Dermis microvascular lymphatic vessel endothelial cell (primary cell): ENCODE measurements at places on chromosomes 2 and 18. TPM values are rescaled to one million over a fixed set of nuclear protein-coding genes. Genes with fewer than 3 reads are reported as not detected.
A peak's percentile ranks its signal among the peaks of the same experiment; 100 is the strongest.

The TCF7L1 gene
- total RNA-seq, result 4.2 and 6.2 TPM in 2 replicates

The RAMP1 gene
- total RNA-seq, result not detected in 2 replicates

The TUBA3E gene
- not detected in 2 replicates for total RNA-seq

The REEP1 gene
- total RNA-seq, result 6.7 and 15.0 TPM in 2 replicates

The IL18RAP gene
- total RNA-seq, result not detected in 2 replicates

The SPEG gene
- total RNA-seq, result under 0.01 TPM in 1 of 2 replicates, not detected in the other

The SULT1C2 gene
- total RNA-seq, result not detected in 2 replicates

The GALNT3 gene
- total RNA-seq, result under 0.01 TPM in 2 replicates

GRCh38 chr2:175003875-175004729, 1.1 kb downstream of the CHN1 start:
- DNase-seq, result no peak

- DNase-seq, result no peak
Measured at GRCh38 chr2:57884281-57884680, 162.3 kb upstream of the VRK2 start.

GRCh38 chr2:102297891-102298290, 13.5 kb upstream of the IL1RL1 start:
- DNase-seq, result no peak

GRCh38 chr2:39717067-39717466, 51.4 kb downstream of the TMEM178A start:
- DNase-seq, result no peak

GRCh38 chr2:155965415-155966063, 367.0 kb downstream of the NR4A2 start:
- no peak for DNase-seq

GRCh38 chr2:239721531-239721930, 303.6 kb downstream of the NDUFA10 start:
- DNase-seq, result no peak

DNA sequence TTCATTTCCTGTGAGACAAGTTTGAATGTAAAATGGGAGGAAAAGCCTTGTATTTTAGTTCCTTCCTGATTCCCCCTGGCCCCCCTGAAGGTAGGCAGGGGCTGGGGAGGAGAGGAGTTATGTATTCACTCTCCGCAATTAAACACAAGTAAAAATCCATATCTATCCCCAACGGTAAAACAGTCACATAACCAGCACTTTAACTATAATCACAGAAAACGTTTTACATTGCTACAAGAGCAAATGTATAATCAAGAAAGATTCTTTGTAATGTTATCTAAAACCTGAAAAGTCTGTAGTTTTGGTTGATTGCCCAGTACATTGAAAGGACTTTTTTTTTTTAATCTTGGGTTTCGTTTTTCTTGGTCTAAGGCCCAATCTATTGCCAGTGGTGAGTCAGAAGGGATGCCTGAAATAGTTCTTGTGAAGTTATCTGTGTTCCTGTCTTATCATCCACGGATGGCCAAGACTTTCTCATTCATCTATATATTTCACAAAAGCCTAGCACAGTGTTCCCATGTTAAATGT, 34.5 kb upstream of the CCNYL1 start:
- peak; percentile 39 for DNase-seq

GRCh38 chr2:23584054-23584745, 199.2 kb downstream of the KLHL29 start:
- no peak for DNase-seq

GRCh38 chr2:59677158-59677557, 876.3 kb downstream of the BCL11A start:
- no peak for DNase-seq

DNA sequence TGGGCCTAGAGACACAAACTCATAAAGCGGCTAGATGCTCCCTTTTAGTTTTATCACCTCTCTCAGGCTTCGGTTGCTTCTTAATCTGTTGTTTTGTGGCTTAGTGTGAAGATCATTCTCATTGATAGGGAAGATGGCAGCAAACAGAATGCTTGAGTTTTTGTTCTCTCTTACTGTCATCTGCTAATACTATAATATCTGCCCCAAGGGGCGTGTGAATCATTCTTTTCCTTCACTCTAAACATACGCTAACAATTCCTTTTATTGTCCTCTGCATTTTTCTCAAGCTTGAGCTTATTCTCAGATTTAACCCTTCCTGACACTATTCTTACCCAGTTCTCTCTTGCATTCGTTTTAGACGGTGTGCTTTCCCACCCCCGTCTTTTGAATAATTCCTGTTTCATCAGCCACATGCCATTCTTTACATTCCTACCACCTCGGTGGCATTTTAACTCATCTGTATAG, 323.9 kb upstream of the NRP2 start:
- DNase-seq, result no peak

DNA sequence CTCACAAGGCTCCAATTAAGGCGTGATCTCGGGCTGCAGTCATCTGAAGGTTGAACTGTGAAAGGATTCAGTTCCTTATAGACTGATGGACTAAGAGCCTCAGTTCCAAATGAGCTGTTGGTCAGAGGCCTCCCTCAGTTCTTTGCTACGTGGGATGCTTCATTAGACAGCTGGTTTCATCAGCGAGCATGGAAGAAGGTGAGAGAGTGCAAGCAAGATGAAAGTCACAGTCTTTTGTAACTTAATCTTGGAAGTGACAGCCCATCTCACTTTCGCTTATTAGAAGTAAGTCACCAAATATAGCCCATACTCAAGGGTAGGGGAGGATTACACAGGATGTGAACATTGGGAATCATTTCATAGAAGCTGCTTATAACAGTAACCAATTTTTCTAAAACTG, 26.8 kb downstream of the PPP1CB start:
- no peak for DNase-seq

GRCh38 chr2:72990695-72991438, 73.5 kb downstream of the EMX1 start:
- DNase-seq, result no peak

- DNase-seq, result no peak
Measured at GRCh38 chr2:3025984-3026383, 351.6 kb downstream of the EIPR1 start.

- DNase-seq, result peak; percentile 66
Measured at GRCh38 chr2:218387369-218388194, 5.5 kb downstream of the SLC11A1 start.

GRCh38 chr2:192735447-192735846, 540.7 kb upstream of the TMEFF2 start:
- DNase-seq, result no peak

DNA sequence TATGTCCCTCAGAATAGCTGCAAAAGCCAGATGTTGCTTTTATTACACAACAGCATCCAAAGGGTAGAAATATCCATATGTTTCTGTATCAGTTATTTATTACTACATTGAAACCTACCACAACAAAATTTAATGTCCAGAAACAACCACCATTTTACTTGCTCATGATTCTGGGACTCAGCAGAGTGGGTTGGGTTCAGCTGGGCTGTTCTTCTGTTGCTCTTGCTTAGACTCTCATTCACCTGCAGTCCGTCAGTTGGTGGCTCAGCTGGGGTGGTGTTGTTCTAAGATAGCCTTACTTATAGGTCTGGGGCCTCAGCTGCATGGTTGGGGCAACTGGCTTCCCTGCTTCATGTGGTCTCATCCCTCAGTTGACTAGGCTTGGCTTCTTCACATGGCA, 21.7 kb downstream of the AQP4 start:
- DNase-seq, result no peak

DNA sequence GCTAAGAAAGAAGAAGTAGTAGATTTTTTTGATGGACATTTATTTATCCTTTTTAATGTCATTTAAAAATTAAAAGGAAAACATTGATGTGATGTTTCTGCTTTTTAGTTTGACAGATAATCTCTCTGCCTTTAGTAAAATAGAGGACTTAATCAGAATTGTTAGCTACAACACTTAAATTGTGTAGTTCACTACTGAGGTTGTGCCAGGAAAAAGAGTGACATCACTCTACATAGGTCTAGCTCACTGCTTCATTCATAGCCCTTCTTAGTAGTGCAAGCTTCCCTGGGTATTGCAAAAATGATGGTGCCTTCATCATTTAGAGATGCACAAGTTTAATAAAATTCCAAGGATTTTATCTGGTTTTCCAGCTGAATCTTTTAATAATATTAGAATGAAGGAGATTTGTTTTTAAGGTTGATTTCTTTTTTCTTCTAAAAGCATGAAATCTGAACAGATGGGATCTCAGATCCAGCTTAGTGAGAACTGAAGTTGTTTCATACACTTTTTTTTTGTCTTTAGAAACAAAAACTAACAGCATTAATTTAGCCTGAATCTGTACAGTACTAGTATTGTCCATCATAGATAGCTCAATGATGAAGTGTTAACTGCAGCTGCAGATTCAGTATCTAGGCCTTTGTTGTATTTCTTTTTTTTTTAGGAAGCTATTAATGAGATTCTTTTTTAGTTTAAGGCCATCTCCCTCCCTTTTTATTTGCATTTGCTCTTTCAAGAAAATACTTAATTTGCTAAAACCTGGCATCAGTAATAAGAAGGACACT, 20.6 kb upstream of the TMEFF2 start:
- no peak for DNase-seq
